Stimulated activated CD4-positive, alpha-beta T cell treated with anti-CD3 and anti-CD28 coated beads, Interleukin-4, amount 100 ng/mL, for 48 hours (primary cell): ENCODE measurements at places on chromosomes 13 and 19.

DNA sequence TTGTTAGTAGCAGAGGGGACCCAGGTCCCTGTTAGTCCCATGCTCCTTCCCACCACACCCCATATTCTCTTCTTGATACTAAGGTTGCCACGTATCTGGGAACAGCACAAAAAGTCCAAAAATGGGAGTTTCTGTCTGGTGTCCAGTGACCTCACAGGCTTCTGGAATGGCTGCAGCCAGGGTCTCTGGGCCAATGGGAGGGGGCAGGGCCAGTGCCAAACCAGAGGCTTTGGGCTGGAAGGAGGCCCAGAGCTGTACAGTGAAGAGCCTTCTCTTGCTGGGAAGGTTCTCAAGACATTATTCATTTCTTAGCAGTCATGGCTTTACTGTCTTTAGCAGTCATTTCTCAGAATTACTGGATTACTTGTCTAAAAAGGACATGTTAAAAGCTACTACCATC lies 119.2 kb downstream of the FRY start:
- DNase-seq = no peak

- no peak for DNase-seq
Observed at GRCh38 chr13:28161370-28161769, 23.0 kb downstream of the PAN3 start.

GRCh38 chr13:18943273-18943672 lies 238.4 kb downstream of the TUBA3C start:
- no peak for DNase-seq

DNA sequence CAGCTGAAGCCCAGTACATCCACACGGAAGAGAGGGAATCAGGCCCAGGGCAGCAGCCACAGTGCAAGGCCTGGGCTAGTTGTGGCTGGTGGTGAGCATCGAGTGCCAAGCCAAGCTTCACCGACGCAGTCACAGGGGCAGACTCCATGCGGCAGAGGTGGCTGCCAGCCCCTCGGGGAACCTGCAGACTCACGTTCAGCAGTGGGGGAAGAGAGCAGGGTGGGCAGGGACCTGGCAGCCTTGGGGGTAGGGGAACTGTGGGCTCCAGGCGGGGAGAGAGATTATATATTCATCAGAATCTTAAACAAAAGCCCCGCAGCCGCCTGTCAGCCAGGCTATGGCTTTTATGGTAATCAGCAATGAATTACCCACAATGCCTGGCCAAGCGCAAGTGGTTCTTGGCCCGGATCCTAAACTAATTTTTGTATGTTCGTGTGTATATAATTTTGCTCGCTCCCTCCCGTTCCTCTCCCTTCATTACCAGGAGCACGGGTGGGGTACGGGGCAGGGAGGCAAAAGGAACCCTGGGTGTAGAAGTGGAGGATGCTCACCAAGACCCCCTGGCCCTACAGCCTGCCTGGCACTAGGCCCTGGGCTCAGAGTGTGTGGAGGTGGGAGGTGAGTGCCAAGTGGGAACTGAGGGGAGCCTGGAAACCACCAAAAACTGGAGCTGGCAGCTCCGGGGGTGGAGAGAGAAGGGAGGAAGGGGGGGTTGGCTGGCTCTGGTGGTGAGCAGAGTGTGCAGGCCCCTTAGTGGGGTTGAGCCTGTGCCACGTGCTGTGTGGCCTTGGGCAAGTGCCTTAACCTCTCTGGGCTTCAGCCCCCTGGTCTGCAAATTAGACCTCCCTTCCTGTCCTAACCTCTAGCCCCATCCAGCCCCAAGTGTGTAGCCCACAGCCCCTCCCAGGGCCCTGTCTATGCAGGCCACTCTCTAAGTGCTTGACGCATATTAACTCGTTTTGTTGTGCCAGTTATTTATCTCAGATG lies 31.9 kb downstream of the PTPRS start:
- DNase-seq = no peak

- no peak for DNase-seq
Observed at GRCh38 chr13:72698164-72698563, 29.3 kb downstream of the MZT1 start.

DNA sequence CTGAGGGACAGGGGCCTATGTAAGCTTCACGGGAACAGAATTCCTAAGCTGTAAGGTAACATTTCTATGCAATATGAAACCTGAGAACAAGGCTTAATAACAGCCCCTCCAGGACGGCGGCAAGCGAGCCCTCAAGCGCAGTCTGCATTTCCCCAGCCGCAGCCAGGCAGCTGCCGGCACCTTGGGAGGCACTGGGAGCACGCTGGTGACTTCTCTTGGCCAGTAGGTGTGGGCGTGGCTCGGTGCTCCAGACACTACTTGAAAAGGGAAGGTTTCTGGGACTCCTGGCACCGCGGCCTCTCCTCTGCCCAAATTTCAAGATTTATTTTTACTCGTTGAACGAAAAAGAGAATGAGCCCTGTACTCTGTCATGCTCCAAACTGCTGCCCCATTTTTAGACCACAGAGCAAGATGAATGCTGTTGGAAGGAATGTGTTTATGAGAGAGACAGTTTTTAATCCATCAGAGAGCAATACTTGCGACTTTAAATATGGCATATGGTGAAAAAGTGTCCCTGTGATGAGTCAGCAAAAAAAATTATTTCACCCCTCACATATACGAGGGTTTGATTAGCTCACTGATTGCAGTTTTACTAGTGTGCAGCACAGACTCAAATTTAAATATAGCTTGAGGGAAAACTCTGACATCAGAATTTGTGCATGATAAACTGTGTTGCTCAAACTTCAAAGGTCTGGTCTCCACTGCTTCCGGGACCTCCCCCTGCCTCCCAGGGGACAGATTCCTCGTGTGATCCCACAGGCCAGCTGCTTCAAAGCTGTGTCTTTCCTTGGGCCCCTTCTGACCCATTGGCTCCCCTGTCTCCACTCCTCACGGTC lies 81.2 kb downstream of the COL4A2 start:
- no peak for DNase-seq
